ENCODE measurements at places on chromosomes 11 and 22.

GRCh38 chr11:62830904-62831519, 839 bp downstream of the STX5 start:
- no peak for ATAC-seq

DNA sequence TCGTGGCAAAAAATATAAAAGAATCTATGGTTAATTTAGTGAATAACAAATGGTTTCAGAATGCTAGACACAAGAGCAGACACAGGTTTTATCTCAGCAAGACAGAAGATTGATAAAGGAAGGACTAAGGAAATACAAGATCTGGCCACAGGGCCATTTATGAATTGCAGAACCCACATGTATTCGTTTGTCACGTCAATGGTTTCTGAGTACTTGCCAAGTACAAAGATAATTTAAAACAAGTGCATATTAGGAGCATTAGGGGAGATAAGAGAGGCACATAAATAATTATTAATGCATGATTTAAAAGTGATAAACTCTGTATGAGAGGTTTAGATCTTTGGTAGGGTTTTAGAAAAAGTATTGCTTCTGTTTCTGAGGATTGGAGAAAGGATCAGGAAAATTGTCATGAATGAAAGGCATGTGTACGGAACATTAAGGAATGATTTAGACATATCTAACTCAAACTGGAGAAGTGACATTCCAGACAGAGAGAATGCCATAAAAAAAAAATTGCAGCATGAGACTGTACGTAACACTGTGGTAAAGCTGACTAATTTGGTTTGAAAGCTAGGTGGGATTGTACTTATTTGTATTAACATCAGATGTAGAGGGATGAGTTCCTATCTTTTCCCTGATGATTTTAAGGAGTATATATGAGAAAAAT, 727.1 kb downstream of the NELL1 start:
- no peak for ATAC-seq

GRCh38 chr11:59191890-59192289, 20.0 kb downstream of the DTX4 start:
- ATAC-seq, result no peak

- ATAC-seq, result no peak
These were observed 263.1 kb downstream of the TMEM135 start for GRCh38 chr11:87300640-87301380.

DNA sequence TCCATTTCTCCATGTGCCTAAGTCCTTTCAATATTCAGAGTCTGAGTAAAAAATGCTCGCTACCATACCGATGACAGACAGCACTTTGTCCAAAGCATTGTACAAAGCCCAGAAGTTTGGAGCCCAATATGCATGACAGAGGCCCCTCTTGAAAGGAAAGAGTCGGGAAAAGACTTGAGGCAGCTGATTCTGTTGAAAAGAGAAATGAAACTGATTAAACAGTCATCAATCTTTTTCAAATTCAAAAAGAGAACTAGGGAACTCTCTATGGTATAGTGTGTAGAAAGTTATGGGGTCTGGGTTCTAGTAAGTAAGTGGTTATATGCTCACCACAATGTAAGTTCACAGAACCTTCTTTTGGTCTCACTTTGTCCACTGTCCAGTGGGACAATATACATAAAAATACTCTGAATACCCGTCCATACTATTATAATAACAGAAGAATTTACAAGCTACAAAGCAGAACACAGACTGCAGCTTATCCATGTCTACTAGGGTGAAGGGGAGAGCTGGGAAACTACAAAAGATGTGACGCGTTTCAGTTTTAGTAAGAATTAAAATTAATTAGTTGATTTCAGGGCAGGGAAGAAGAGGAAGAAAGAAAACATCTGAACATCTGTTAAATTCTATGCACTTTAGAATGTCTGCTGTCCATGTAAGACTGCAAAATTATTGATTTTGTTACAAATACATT, 26.7 kb downstream of the ALG8 start:
- peak; percentile 96 for ATAC-seq

DNA sequence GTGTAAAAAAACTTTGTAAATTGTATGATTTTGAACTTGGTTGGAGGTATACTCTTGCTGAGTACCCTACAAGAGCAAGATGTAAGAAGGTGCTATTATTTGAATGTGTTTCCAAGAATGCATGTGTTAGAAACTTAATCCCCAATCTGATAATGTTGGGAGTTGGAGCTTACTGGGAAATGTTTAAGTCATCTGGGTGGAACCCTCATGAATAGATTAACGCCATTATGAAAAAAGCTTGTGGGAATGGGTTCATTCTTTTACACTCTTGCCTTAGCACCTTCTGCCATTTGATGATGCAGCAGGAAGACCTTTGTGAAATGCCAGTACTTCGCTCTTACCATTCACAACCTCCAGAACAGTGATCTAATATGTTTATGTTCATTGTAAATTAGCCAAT, 498.3 kb downstream of the TMEM135 start:
- ATAC-seq, result no peak

DNA sequence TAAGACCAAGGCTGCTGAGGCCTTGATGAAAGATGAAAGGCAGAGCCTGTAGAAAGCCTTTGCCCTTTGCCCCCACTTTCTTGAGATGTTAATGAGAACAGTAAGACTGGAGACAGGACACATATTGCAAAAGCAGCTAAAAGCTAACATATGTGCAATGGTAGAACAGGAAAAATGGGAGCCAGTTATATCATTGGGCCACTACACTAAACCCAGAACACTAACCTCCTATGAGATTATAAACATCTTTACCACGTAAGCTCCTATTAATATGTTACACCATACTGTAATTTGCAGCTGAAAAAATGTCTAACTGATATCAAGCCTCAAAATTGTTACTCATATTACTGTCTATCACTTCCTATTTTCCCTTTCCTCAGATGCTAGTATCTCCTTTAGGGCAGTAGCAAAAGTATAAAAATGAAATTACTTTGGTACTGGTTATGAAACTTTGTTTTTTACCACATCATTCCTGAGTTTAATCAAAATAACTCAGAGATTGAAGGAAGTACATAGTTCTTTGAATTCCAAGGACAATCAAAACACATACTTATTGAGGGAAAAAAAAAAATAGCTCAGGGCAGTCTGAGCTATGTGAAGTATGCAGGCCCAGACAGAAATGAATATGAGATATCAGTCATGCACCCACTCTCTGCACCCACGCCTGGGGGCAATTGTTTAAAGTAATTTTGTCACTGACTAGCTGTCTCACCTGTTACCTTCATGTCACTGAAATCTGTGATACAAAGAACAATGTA, 9.1 kb downstream of the HPS5 start:
- peak; percentile 82 for ATAC-seq

DNA sequence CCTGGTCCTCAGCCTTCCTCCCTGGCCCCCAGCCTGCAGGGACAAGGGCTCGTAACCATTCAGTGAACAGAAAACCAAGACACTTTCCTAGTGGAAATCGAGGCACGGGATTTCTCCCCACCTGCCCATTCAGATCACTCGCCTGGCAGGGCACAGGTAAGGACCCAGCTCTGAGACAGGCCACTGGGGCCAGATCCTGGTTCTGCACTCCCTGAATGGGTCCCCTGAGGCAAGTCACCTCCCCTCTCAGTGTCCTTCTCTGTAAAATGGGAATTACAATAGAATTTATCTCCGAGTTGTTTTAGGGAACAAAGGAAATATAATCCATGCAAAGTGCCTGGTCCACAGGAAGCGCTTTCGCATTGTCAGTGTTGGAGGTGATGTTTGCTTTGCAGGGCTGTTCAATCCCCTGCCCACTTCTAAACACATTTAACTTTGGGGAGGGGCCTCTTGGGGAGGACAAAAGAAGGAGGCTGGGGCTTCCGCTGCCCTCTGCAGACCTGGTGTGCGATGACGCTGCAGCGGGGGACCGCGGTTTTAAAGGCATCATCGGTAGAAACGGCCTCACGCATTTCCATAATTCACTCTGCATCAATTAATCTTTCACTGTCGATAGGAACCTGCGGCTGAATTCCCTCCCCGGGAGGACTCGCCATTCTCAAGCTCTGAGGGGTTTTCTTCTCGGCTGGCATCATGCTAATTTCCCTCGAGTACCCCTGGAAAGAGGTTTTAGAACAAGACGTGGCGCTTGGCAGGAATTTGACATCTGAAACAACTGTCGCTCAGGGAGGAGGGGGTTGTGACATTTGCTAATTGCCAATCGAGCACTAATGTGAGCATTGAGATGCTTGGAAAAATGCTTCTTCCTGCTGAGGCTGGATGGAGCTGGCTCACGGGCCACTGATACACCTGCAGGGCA, 70.4 kb upstream of the FGF3 start:
- ATAC-seq, result peak; percentile 53

GRCh38 chr11:66580803-66581202, 12.1 kb downstream of the CCDC87 start:
- no peak for ATAC-seq

- no peak for ATAC-seq
These were observed 74.5 kb downstream of the AMBRA1 start for GRCh38 chr11:46519351-46519750.

GRCh38 chr11:47308050-47308823, 38.3 kb downstream of the MADD start:
- no peak for ATAC-seq

- no peak for ATAC-seq
These were observed 740.9 kb downstream of the METTL15 start for GRCh38 chr11:28849053-28849452.

- no peak for ATAC-seq
These were observed 8.8 kb downstream of the HOATZ start for GRCh38 chr11:111523343-111523742.

Data from motor neuron (in vitro differentiated cells).